Germinal center (tissue), 1 donor: ENCODE measurements at places on chromosomes 6 and 20.

GRCh38 chr6:16712255-16712930 lies 48.9 kb downstream of the ATXN1 start:
- DNase-seq, result no peak

- no peak for DNase-seq
Observed at GRCh38 chr6:155274533-155274932, 10.7 kb downstream of the CLDN20 start.

- DNase-seq, result no peak
Observed at GRCh38 chr20:19888269-19888671, 128.9 kb upstream of the NAA20 start.

DNA sequence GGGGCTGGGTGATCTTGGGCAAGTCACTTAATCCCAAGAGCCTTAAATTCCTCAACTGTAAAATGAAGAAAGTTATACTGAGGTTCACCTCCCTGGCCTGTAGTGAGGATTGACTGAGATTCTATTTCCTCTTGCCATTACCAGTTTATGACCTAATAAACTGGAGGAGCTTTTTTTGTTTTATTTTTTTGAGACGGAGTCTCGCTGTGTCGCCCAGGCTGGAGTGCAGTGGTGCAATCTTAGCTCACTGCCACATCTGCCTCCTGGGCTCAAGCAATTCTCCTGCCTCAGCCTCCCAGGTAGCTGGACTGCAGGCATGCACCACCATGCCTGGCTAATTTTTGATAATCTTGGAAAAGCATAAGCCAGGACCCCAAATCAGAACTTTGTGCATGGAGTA lies 161.4 kb upstream of the SNX9 start:
- no peak for DNase-seq

DNA sequence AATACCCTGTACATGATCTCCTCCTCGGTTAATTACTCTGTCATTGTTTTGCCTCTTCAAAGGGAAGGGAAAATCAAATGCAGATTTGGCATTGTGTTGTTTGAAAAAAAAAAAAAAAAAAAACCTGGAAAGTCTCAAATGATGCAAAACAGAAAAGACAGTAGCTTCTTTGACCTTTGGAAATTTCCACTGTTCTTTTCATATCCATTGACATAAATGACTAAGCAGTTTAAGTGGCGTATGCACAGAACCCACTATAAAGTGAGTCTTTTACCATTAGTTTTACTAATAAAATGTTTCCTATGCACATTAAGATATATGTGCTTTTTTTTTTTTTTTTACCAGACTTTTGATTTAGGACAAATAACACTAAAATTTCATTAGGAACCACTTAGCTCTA lies 704.3 kb downstream of the TFAP2A start:
- no peak for DNase-seq

DNA sequence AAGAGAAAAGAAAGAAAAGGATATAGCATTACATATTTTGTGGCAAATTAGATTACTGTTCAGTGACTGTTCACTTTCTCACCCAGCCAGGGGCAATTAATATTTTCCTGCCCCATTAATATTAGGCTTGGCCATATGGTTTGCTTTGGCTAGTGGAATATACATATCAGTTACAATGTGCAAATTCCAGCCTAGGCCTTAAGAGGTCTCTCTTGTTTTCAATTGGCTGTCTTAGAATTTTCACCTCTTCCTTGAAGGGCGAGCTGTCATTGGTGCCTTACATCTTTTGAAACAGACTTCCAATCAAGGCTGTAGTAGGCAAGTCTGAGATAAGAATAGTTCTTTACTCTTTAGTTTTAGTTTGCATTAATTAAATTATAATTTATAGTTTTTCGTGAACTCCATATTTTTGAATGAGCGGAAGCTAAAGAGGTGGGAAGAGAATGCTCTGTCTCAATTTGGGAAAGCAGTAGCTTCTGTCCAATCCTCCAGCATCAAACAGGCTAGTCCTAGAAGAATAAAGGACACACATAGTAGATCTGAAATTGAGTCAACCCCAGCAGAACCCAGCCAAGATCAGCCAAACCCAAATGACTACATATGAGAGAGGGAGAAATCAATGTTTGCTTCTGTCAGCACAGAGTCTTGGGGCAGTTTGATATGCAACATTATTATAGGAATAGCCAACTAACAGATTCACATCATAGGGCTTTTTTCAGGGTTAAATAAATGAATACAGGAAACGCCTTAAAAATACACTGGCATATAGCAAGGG lies 6.3 kb upstream of the CSNK2A1 start:
- no peak for DNase-seq

DNA sequence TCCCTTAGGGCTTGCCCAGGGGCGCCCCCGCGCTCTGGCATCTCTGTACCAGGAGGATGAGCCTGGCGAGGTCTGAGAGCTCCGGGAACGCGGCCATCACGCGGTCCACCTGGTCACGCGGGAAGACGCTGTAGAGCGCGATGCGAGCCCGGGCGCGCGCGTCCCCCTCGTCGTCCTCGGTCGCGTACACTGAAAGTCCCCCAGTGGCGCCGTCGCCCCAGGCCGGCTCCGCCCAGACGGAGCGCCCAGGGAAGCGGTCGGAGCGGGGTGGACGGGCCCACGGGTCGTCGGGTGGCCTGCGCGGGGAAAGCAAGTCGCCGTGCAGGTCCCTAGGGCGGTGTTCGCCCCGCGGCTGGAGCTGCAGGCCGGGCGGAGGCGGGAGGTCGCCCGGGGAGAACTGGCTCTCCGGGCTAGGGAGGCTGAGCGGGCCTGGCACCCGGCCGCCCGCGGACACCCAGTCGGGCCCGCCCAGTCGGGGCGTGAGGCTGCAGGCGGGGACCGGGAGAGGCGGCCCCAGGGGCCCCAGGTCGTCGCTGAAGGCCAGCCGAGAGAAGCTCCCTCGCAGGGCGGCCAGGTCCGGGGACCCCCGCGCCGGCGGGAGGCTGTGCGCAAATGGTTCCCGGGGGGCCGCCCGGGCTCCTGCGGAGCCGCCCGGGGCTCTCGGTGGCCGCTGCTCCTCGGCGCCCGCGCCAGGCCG lies 34.0 kb downstream of the ZC3H12D start:
- no peak for DNase-seq

GRCh38 chr6:170021579-170021978 lies 269.3 kb downstream of the DLL1 start:
- no peak for DNase-seq

- DNase-seq, result no peak
Observed at GRCh38 chr20:44211177-44212039, 837 bp upstream of the OSER1 start.

- DNase-seq, result no peak
Observed at GRCh38 chr6:112680091-112680490, 333.0 kb downstream of the RFPL4B start.
